ENCODE measurements at places on chromosomes 12 and 14. TPM values are rescaled to one million over a fixed set of nuclear protein-coding genes. Genes with fewer than 3 reads are reported as not detected.

The IFNG gene
- total RNA-seq = not detected

The ADAM20 gene
- total RNA-seq = 1.2 TPM

The GLS2 gene
- 0.22 TPM for total RNA-seq

The DNAJC22 gene
- total RNA-seq = 1.3 TPM

Measured in thoracic aorta endothelial cell (primary cell).